ENCODE measurements at places on chromosomes 13 and 19.

DNA sequence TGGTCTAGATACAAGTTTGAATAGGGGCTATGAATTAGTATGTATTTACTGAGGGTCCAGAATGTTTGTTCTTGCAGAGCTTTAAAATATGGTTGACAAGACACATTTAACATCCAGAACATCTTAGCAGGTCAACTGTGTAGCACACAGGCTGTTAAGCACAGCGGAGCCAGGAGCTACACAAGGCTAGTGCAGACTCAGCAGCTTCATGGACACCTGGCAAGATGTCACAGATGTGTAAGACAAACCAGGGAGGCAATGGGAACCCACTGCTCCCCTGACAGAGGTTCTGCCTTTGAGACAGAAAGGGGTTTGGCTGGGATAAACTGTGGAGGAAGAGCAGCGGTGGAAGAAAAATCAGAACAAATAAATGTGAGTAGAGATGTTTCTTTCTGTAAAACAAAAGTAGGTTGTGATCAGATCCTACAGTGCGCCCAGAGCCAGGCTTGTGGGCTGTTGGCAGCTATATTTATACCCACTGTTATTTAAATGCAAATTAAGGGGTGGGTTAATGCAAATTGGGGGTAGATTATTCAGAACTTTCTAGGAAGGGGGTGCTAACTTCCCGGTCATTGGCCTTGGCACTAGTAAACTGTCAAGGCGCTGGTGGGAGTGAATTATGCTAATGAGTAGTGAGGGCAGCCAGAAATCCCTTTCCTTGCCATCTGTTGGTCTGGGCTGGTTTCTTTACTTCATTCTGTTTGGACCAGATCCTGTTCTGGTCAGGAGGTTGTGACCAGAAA is 33.0 kb downstream of the MIPEP start:
- DNase-seq, result no peak

- DNase-seq, result no peak
Observed at GRCh38 chr13:42651936-42652641, 78.1 kb downstream of the TNFSF11 start.

DNA sequence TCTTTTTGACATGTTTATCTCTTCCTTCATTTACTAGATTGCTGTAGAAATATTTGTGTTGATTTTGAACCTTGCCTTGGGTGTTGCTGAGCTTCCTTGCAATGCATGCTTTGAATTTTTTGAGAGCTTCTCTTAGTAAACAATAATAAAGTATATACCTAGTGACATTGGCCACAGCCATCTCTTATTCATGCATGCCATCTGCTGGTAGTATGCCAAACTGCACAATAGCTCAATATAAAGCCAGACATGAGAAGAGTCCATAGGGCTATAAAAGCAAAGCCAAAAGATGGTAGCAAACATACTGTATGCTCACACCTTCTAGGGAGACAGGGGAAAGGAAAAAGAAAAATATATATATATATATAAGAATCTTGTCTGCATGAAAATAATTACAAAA is 18.9 kb upstream of the ZSCAN5A start:
- DNase-seq, result peak; percentile 46

DNA sequence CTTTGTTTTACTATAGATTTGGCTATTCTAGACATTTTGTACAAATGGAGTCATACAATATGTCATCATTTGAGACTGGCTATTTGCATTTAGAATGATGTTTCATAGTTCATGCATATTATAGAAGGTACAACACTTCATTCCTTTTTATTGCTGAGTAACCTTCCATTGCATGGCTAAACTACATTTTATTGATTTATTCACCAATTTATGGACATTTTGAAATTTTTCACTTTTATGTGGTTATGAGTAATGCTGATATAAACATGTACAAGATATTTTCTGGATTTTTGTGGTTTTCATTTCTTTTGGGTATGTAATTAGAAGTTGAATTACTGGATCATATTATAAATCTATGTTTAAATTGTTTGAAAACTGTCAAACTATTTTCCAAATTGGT is 710.3 kb upstream of the SLITRK5 start:
- no peak for DNase-seq

DNA sequence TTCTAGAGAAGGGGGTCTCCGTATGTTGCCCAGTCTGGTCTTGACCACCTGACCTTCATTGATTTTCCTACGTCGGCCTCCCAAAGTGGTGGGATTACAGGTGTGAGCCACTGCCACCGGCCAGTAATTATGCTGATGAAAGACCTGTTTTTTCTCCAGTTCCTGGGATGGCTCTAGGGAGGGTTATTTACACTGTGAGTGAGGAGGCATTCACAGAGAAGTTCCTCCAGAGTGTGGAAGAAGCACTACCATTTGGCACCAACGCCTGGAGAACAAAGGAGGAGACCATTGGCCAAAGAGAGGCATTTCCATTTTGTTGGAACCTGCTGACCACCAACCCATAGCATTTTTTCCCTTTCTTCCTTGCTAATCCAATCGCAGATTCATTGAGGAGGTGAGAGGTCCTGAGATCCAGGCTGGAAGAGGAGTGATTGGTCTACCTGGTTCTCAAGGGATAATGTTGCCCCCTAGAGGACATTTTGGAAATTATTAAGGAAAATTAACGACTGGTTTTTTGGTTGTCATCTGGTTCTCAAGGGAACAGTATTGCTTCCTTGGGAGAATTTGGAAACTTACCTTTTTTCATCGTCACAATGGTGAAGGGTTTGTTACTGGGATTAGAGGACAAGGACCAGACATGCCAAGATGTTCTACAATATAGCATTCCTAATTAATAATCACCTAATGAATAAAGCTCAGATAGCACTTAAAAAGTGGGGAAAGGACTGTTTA is 5.5 kb upstream of the SAE1 start:
- peak; percentile 69 for DNase-seq

DNA sequence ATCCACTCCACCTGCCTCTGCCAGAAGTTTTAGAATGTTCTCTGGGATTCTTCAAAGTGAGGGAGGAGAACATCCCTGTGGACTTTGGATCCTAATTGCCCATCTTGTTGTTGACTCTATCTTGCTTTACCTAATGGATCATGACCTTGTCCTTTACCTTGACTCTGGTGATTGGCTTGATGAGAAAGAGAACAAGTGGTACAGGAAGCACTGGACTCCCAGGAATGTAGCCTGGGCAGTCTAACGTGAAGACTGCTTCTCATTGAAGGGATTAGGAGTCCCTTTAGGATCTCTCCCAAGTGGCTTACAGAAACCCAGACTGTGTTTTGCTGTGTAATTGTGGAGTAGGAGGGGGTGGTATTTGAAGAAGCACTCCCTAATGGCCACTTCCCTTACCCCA is 63.9 kb downstream of the SLC10A2 start:
- DNase-seq, result no peak

- DNase-seq, result peak; percentile 97
Observed at GRCh38 chr19:6373096-6373812, 660 bp downstream of the ALKBH7 start.

- no peak for DNase-seq
Observed at GRCh38 chr13:22800526-22801401, 380.0 kb upstream of the SGCG start.

DNA sequence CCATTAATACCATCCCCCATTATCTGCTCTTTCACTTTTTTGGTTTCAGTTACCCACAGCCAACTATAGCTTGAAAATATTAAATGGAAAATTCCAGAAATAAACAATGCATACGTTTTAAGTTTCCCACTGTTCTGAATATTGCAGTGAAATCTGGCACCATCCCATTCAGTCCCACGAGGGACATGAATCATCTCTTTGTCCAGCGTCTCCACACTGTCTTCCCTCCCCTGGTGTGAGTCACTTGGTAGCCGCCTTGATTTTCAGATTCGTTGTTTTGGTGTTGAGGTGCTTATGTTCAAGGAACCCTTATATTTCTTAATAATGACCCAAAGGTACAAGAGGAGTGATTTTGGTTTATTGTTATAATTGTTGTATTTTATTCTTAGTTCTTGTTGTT is 246.1 kb downstream of the DCT start:
- DNase-seq, result peak; percentile 42

- DNase-seq, result no peak
Observed at GRCh38 chr19:46967578-46968032, 52.0 kb upstream of the NPAS1 start.

- peak; percentile 99 for DNase-seq
Observed at GRCh38 chr19:38849147-38849859, 483 bp downstream of the HNRNPL start.

DNA sequence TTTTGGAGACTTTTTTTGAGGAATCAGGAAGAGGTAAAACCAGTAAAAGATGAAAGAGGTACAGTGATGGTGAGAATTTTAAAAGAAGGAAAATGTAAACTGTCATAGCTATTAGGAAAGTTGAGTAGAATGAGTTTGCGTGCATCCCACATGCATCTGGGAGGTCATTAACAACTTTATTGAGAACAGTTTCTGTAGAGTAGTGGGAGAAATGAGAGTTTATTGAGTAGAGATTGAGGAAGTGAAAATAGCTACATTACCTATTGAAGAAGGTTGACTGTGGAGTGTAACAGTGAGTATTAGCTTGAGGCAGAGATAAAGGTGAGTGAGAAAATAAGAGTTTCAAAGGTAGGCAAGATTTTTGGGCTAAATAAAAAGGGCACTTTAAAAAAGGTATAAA is 38.7 kb downstream of the BRCA2 start:
- DNase-seq, result no peak

DNA sequence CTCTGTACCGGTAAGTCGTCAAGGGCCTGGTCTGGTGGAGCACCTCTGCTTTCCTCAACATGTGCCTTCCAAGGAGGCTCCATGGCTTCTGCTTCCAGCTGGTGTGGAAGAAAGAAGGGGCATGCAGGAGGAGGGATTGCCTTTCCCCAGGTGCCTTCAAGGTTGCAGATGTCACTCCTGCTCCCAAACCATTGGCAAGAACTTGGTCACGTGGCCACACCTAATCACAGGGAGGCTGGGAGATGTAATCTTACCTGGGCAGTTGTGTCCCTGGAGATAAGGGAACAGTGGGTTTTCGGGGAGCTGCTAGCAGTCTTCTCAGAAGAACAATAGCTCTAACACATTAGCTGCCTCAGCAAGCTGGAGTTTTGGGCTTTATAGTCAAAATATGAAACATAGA is 9.7 kb upstream of the GPR18 start:
- no peak for DNase-seq

GRCh38 chr13:41502673-41503072 is 45.3 kb downstream of the RGCC start:
- DNase-seq, result no peak

Measured in hepatic stellate cell (primary cell).